Stimulated activated CD8-positive, alpha-beta memory T cell treated with anti-CD3 and anti-CD28 coated beads, Interleukin-4, amount 100 ng/mL, for 1 hour (primary cell): ENCODE measurements at places on chromosomes 7 and 10.

DNA sequence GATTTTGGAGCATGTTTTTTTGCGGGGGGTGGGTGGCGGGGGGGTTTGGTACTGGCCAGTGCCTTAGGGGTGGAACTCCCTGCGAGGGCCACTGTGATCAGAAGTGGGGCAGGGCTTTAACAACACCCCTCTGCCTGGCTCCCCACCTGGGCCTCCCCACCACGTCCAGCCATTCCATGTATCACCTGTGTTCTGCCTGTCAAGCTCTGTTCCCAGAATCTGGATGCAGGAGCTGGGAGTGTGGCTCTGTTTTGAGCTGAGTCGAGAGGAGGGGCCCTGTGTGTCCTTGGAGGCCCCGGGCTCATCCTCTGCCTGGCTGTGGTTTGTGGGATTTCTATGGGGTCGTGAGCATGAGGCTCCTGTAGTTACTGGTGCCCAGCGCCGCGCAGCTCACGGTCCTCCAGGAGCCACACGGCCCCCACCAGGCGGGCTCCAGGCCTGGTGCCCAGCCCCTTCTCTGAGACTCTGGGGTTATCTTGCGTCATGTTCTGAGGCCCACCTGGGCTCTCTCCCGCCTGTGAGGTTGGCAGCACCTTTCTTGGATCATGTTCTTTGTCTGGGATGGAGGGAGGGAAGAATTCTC lies 29.6 kb downstream of the PFKFB3 start:
- DNase-seq: no peak

GRCh38 chr7:49885593-49886285 lies 112.3 kb downstream of the VWC2 start:
- DNase-seq: no peak

DNA sequence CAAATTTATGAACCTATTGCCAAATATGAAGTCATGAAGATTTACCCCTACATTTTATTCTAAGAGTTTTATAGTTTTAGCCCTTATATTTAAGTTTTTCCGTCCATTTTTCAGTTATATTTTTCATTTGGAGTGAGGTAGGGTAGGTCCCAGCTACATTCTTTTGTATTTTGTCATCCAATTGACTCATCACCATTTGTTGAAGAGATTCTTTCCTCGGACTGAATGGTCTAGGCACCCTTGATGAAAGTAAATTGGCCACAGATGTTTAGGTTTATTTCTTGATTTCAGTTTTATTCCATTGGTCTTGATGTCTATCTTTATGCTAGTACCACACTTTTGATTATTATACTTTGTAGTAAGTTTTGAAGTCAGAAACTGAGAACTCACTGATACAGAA lies 22.7 kb downstream of the CYP2C19 start:
- no peak for DNase-seq

- no peak for DNase-seq
Measured at GRCh38 chr7:36175886-36176285, 22.8 kb downstream of the EEPD1 start.

DNA sequence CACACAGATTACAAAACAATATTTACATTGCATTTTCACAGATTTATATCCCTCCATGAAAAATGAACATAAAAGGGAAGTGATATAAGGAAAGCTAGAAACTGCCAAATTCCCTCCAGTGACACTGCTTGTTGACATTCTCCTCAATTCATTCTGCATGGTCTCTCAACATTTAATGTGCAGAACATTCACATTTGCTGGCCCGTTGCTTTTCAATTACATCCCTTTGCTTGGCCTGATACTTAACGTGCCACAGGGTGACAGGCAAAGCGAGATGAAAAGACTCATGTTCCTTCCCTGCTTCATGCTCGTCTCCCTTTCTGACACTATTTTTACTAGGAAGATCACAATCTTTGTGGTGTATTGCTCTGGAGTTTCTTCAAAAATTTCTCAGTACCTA lies 1019.7 kb upstream of the LRRN3 start:
- no peak for DNase-seq

- no peak for DNase-seq
Measured at GRCh38 chr7:29142021-29142727, 4.2 kb downstream of the CPVL start.

DNA sequence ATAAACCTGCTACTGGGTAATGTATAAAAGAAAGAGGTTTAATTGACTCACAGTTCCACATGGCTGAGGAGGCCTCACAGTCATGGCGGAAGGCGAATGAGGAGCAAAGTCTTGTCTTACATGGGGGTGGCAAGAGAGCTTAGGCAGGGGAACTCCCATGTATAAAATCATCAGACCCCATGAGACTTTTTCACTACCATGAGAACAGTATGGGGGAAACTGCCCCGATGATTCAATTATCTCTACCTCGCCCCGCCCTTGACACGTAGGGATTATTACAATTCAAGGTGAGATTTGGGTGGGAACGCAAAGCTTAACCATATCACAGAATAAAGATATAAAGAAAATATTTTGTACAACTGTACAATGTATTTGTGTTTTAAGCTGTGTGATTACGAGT lies 39.4 kb upstream of the PLCE1 start:
- no peak for DNase-seq
